HuH-7 (cell line): ENCODE measurements at places on chromosomes 13 and 19.

GRCh38 chr19:45621389-45621788 lies 17.8 kb downstream of the EML2 start:
- DNase-seq = no peak

DNA sequence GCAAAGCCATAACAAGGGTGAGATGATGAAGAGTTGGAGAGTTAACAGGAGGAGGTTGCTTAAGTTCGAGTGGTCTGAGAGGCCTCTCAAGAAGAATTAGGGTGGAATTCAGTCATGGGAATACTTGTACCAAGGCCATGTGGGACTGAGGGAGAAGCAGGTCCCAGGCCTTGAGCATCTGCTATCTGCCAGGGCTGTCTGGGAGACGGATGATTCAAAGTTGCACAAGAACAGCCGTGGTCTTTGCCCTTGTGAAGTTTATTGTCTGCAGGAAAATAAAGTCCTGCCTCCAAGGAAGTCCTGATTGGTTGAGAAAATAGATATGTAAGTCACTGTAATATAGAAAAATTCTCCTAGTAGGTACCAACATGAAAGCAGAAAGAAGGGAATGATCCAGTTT lies 178.8 kb upstream of the RFC3 start:
- DNase-seq = no peak

GRCh38 chr19:2372076-2372612 lies 12.1 kb downstream of the TMPRSS9 start:
- no peak for DNase-seq

DNA sequence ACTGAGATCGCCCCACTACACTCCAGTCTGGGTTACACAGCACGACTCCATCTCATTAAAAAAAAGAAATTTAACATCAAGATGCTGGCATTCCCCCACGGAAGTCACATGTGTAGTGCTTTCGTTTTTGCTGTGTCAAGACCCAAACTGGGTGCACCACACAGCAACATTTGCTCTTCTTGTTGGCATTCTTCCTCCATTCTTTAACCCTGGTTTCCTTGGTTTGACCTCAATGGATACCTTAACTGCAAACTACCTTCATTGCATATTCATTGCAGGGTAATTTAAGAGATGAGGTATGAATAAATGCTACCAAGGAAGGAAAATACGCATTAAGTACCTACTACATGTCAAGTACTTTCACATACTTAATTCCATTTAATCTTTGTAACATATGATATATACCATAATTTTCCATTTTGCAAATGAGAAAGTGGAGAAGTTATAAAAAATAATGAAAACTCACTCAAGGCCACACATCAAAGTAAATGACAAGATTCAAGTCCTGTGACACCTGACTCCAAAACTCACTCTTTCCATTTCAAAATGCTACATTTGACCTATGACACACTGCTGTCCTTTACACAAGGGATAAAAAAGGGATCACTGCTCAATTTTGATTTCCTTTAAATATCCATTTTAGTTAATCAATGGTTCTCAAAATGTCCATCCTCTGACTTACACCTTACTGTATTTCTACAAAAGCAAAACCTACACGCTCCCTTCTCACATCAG lies 59.2 kb downstream of the STK24 start:
- no peak for DNase-seq

DNA sequence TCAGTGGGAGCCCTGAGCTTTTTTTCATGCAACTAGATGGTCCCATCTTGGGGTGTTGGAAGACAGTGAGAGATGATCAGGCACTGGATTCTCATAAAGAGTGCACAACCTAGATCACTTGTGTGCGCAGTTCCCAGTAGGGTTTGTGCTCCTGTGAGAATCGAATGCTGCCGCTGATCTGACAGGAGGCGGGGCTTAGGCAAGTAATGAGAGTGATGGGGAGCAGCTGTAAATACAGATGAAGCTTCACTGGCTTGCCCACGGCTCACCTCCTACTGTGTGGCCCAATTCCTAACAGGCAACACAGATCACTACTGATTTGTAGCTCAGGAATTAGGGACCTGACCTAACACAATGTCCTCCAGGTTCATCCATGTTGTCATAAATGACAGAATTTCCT lies 43.6 kb upstream of the UBAC2 start:
- no peak for DNase-seq

DNA sequence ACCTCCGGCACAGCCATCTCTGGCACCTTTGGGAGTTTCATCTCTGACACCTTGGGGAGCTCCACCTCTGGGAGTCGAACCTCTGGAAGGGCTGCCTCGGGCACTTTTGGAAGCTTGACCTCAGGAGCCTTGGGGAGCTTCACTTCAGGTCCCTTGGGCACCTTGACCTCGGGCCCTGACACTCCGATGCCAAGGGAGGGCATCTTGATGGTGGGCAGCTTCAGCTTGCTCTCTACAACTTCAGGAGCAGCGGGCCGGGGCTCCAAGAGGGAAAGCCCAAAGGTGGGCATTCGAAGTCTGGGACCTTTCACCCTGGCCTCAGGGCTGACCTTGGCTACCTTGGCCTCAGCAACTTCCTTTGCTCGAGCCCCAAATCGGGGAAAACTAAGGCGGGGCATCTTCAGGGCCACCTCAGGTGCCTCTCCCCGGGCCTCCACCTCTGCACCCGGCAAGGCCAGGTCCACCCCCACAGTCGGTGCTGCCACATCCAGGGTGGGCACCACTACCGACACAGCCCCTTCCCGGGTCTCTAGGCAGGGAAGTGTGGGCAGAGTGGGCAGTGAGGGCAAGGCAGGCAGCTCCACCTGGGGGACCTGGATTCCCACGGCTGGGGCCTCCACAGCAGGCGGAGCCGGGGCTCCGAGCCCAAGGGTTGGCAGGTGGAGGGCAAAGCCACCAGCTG lies 7.0 kb upstream of the HIPK4 start:
- DNase-seq = no peak

GRCh38 chr13:34419025-34419424 lies 523.0 kb upstream of the NBEA start:
- no peak for DNase-seq

DNA sequence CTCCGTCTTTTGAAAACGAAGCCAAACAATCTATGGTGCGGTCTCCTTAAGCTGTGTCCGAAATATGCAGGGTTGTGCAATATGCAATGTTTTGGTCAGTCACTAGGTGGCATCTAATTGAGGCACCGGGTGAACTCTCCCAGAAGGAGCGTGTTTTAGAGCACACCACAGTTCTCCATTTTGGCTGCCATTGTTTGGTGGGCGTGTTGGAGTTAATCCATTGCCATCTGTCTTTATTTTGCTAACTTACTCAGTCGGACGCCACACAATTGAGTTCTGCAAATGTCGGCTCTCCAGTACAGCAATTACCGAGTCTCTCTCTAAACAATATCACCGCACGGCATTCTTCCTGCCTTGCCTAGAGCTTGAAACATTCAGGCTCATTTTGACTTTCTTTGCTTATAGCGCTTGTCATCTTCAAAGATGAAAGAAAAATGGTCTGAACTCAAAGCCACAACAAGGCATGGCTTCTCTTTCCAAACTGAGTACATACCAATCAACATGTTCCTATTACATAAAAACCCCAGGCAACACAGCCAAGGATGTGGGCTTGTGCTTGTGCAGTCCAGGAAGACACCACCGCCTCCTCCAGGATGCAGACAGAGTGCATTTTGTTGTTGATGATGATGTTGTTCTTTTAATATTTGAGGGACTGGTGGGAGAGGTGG lies 182.0 kb upstream of the SERP2 start:
- DNase-seq = peak; percentile 37
